Stimulated activated CD4-positive, alpha-beta T cell treated with anti-CD3 and anti-CD28 coated beads, Interleukin-1b, Interleukin-23, amount 100 ng/mL, for 1 hour (primary cell): ENCODE measurements at places on chromosomes 12 and 14.

- DNase-seq, result no peak
These were observed 984.0 kb downstream of the GALC start for GRCh38 chr14:87008965-87009364.

DNA sequence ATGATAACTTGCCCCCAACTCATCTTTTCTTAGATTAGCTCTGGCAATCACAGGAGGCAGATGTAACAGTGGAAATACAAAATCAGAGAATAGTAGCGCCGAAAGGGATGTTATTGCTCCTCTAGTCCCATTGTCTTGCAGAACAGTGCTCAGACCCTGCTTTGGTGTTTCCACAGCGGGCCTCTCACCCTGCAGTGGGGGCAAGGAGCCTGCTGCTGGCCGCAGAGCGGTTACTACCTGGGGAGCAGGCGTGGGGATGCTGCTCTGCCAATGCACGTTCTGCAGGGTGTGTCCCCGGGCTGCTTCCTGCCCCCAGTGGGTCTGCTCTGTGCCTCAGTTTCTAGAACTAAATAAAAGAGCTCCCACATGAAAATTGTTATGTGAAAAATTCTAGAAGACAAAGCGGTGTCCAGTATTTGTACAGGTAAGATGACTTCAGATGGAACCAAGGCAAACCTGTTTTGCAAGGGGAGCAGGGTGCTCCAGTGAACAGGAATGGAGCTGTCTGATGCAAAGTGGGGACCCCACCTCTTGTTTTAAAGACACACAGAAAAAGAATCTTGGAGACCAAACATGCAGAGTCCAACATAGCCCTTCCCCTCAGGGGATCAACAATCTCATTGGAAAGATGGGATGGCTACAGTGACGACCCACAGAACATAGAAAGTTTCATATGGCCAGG lies 35.5 kb downstream of the LRRC74A start:
- DNase-seq, result no peak

DNA sequence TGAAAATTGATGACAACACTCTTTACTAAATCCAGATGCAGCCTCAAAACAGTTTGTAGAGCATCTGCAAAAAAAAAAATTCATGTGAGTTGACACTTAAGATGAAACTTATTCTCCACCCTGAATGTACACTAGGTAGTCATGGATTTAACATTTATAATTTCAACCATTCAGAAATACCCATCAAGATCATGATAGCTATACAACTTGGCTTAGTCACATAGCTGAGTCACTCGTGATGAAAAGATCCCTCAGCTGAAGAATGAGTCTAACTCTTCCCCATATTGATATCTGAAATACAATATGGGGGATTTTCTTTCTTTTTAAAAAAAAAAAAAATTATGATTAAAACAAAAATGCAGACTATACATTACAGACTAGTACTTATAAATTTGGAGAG lies 104.8 kb upstream of the PLEKHG7 start:
- no peak for DNase-seq

DNA sequence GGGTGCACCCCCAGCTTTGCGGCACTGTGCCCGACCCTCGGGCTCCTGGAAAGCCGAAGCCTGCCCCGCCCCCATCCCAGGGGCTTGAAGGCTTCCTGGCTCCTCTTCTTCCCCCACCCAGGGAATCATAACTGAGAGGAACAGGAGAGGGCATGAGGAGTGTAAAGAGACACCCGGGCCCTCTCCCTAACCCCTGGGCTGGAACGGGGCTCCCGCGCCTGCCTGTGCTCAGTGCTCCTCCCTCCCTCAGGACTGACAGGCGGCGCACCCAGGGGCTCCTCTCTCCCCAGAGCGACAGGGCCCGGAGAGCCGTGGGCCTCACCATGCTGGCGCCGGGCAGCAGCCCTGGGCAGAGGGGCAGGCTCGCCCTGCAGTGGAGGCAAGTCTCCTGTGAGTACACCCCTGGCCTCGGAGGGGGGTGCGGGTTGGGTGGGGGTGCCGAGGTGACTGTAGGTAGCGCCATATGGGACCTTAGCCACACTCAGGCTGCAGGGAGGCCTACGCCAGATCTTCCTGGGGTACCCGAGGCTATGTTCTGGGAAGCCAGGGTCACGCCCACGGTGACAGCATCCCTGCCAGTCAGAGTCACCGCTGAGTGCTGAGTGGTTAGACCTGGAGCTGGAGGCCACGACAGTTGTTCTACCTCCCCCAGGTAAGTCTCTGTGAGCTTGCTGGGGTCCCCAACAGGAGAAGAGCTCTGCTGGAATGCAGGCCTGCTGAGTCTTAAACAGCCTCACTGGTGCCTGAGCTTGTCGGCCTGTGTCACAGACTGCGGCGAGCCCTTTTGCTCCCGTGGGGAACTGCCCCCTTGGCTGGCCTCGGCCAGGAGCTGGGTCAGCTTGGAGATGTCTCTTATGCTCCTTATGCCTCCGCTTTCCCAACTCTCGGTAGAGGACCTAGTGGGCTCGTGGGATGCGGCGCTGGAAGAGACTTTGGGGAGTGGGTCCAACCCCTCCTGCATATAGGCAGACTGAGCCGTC lies 7.8 kb downstream of the LRTM2 start:
- DNase-seq, result no peak

- no peak for DNase-seq
These were observed 129.4 kb downstream of the RPAP3 start for GRCh38 chr12:47576289-47576945.

DNA sequence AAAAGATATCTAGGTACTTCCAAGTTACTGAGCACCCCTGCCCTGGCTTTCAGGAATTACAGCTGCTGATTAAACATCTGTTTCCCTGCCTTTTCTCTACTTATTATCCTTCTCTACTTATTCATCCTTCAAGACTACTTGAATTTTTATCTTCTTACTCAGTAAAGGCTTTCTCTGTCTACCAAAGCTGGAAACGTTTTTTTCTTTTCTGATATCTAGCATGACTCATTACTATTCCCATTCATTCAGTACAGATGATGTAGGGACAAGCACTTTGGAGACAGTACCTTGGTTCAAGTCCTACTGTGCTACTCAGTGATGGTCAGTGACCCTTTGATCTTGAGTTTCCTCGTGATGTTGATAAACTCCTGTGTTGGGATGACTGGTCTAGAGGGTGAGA lies 848.7 kb downstream of the NRXN3 start:
- DNase-seq, result no peak

GRCh38 chr12:3282384-3282670 lies 205.1 kb downstream of the TSPAN9 start:
- DNase-seq, result no peak

DNA sequence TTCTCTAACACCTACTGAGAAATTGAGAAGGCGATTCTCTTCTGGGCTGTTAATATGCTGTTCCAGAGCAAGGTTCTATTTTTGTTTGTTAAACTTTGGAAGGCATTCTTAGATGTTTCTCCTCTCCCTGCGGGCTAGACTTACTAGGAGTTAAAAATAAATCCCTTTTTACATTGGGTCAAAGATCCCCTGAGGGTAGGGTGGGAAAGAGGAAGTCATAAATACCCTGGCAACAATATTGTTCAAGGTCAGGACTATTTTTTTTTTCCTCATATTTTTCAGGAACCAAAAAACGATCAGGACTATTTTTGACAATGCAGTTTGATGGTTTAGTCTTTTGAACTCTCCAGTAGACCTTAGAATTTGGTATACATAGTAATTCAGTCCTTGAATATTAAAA lies 12.0 kb upstream of the SLC2A14 start:
- DNase-seq, result no peak

DNA sequence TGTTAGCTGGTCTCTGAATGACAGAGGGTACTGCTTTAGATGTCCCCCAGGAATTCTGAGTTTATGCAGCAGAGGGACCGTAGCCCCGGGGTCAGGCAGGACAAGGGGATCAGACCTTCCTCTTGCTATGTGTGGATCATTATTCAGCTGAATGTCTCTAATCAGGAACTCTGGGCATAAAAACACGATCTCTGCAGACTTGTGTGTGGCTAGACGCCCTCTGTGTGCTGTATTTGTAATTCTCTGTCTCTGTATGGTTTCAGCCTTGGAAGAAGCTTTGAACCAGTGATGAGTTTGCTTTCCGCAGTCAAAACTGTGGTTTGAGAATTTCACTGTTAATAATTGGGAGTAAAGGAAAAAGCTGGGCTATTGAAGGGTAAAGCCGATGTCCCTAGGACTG lies 125.3 kb downstream of the ETV6 start:
- no peak for DNase-seq

- DNase-seq, result no peak
These were observed 320.1 kb downstream of the DAD1 start for GRCh38 chr14:22268875-22269274.

- DNase-seq, result no peak
These were observed 618 bp upstream of the ANKRD52 start for GRCh38 chr12:56258820-56259183.

GRCh38 chr14:89219051-89219450 lies 198.0 kb downstream of the FOXN3 start:
- no peak for DNase-seq

GRCh38 chr14:58765843-58766242 lies 128.1 kb downstream of the DACT1 start:
- no peak for DNase-seq

GRCh38 chr12:93785249-93786010 lies 108.3 kb downstream of the CRADD start:
- peak; percentile 24 for DNase-seq

DNA sequence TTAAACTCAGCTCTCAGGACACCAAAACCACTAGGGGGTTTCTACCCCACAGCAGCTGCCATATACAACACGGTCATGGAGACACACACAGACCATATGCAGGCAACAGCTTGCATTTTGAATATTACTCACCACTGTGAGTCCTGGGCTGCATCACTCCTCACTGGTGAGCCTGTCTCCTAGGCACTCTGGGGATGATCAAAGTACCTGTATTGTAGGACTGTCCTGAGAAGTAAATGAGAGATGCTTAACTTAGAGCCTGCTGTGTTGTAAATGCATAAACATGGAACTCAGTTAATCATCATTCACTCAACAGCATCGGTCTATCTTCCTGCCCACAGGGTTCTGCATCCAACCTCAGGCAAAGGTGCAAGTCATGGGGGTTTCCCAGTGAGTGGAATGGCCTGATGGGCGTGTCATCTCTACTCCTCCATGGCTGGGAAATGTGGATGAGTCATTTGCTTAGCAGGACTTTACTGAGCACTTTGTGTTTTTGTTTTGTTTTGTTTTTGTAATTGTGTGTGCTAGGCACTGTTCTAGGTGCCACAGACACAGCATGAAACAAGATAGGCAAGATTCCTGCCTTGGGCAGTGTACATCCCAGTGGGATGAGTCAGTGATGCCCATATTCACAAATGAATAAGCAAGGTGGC lies 1141.2 kb upstream of the TMEM132C start:
- no peak for DNase-seq

DNA sequence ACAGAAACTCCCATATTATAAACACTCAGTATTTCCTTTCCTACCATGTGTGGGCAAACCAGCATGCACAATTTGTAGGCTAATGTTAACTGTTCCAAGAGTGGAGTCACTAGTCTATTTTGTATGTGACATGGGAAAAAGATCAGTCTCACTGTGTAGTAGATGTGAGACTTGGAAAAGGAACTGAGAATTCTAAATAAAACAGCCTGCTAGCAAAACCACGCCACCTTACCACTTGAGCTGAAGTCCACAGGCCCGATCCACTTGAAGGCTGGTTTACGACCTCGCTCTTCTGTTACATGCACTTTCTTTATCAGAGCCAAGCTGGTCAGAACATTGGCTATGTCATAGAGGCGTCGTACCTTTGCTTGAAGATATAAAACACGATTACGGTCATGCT lies 22.5 kb downstream of the E2F7 start:
- no peak for DNase-seq

- no peak for DNase-seq
These were observed 45.6 kb upstream of the RBM19 start for GRCh38 chr12:114011711-114012110.

GRCh38 chr12:47560415-47560814 lies 145.4 kb downstream of the RPAP3 start:
- no peak for DNase-seq

DNA sequence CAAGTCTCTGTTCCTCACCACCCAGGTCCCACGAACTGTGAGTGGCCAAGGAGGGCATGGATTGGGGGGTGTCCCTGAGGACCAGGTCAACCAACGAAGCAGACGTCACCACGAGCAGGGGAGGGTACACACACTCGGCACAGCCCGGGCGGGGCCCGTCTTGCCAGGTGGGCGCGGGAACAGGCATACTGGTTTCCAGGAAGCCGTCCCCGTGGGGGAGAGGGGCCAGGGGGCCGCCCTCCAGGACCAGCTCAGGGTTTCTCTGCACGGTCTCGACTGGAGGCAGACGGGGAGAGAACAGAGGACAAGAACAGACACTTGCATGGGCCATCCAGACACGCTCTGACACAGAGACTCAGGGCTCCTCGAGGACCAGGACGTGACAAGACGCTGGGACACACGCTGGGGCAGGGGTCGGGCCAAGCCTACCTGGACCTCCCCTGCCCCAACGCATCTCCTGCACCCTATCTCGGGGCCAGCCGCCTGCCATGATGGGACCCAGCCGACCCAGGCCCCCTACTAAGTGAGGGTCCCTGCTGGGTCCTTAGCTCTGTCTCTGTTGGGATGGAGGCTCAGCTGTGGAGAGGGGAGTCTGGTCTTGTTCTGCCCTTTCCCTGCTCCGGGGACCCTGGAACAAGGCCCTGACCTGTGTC lies 11.3 kb downstream of the ARL6IP4 start:
- no peak for DNase-seq

GRCh38 chr14:59846595-59846994 lies 24.0 kb downstream of the RTN1 start:
- no peak for DNase-seq

DNA sequence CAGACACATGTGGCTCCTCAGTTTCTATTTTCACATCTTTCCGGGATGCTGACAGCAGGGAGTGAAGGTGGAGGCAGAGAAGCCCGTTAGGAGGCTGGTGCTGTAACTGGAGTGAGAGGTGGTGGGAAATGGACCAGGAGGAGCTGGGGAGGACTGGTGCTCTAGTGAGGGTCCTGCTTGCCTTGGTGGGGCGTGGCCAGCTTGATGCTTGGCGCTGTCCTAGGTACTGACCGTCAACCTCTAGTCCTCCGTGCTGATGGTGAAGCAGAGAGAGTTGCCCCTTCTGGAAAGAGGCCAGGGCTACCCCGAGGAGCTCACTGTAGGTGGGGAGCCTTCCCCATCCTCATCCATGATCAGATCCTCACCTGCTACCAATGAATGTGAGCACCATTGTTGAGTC lies 1.4 kb downstream of the TRMT61A start:
- no peak for DNase-seq

- no peak for DNase-seq
These were observed 18.6 kb downstream of the OR6S1 start for GRCh38 chr14:20622816-20623291.
